ENCODE measurements at places on chromosomes 1 and 21. TPM values are rescaled to one million over a fixed set of nuclear protein-coding genes. Genes with fewer than 3 reads are reported as not detected.

DNA sequence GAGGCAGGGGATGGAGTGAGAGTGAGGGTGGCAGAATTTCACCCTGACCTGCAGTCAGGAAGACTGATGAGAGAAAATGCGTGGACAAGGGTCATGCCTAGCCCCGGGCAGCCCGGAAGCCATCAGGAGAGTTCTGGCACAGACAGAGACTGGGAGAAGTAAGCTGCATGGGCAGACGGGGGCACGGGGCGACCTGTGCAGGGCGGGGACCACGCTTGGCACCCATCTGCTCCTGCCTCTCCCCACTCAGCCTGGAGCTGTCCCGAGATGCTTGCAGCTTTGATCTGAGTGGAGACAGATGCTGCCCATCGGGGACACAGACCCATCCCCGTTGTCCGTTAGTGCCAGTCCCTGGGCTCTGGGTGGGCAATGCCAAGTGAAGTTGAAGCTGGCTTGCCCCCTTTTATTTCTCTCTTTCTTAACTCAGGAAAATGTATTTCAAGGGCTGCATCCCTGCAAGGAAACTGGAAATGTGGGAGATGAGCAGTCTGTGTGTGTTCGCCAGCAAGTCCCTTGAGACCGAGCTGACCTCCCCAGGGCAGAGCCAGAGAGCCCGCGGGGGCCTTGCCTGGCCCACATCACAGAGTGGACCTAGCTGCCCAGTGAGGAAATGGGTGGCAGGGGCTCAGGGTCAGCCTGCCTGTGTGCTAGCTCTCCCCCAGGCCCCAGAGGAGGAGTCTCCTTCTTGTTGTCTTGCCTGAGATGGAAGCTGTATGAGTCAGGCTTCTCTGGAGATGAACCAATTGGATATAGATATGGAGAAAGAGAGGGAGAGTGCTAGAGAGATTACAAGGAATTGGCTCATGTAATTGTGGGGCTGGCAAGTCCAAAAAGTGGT, 121.3 kb upstream of the C1orf174 start:
- H3K27ac ChIP-seq = no peak overlapping the region
- DNase-seq = no peak

Gene NID1
- 63.3 TPM for total RNA-seq

- no peaks in the 10 kb centered on the region for H3K36me3 ChIP-seq
- H3K4me1 ChIP-seq = no peaks in the 10 kb centered on the region
Observed at GRCh38 chr21:35226968-35227744, 178.1 kb upstream of the RUNX1 start.

GRCh38 chr1:227356620-227357146, 38.4 kb upstream of the CDC42BPA start:
- no peaks in the 10 kb centered on the region for H3K27me3 ChIP-seq
- DNase-seq = no peak
- H3K4me3 ChIP-seq = no peak overlapping the region
- no peaks in the 10 kb centered on the region for H3K36me3 ChIP-seq
- no peak overlapping the region for H3K27ac ChIP-seq

DNA sequence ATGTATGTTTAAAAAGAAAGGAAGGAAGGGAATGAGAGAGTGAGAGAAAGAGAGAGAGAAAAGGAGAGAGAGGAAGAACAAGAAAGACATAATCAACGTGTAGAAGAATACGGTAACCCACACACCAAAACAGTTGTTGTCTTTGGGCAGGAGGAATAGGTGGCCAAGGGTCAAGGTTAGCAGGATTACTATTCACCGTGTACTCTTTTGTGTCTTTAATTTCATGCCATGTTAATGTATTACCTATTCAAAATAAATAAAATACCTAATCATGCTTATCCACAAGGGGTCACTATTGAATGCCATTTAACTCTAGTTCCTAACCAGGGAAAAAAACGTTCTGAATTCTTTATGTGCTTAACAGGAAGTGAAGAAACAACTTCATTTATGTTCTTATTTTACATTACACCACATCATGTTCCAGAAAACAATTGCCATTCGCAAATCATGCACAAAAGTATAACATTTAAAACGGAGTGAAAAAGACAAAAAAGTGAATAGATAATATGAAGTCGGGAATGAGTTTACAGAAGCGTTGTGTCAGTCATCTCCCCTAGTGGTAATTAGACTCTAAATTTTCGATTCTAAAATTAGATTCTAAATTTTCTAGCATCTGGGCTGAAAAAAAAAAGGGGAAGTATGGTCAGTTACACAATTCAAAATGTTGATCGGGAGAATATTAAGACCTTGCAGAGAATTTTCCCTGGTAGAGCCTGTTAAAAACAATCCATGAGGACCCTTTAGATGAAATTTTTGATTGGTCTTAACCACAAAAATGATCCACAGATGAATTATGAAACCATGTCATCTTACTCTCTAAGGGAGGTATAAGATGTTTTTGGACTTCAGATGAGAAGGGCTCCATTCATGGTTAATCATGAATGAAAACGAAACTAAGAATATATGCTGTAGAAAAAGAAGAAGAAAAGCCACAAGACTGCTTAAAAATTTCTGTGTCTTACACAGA, 700 bp upstream of the KMO start:
- no peak for DNase-seq
- no peaks in the 10 kb centered on the region for H3K36me3 ChIP-seq
- no peaks in the 10 kb centered on the region for H3K27me3 ChIP-seq
- no peak overlapping the region for H3K27ac ChIP-seq
- H3K4me3 ChIP-seq = peak overlapping the region; percentile 54

- DNase-seq = no peak
- H3K4me3 ChIP-seq = no peak overlapping the region
- no peaks in the 10 kb centered on the region for H3K36me3 ChIP-seq
- H3K27ac ChIP-seq = no peak overlapping the region
- no peaks in the 10 kb centered on the region for H3K27me3 ChIP-seq
Observed at GRCh38 chr21:26085127-26085526, 85.4 kb downstream of the APP start.

Gene FAM72B
- total RNA-seq = 1.1 TPM

GRCh38 chr1:12230549-12231275, 882 bp downstream of the VPS13D start:
- H3K27me3 ChIP-seq = no peaks in the 10 kb centered on the region
- peaks cover 3% of the 10 kb centered on the region for H3K36me3 ChIP-seq
- peak overlapping the region; percentile 88 for H3K4me3 ChIP-seq

Gene RNU1-1
- total RNA-seq = 7,231 TPM

GRCh38 chr1:190320952-190321351, 156.7 kb downstream of the BRINP3 start:
- no peaks in the 10 kb centered on the region for H3K36me3 ChIP-seq
- no peak overlapping the region for H3K4me3 ChIP-seq
- DNase-seq = no peak
- H3K27me3 ChIP-seq = no peaks in the 10 kb centered on the region
- no peak overlapping the region for H3K27ac ChIP-seq

- DNase-seq = no peak
- H3K27ac ChIP-seq = no peak overlapping the region
- peaks cover 18% of the 10 kb centered on the region for H3K36me3 ChIP-seq
Observed at GRCh38 chr21:45224189-45224938, 63.3 kb downstream of the POFUT2 start.

- H3K27me3 ChIP-seq = no peaks in the 10 kb centered on the region
- H3K4me1 ChIP-seq = no peaks in the 10 kb centered on the region
- no peak for DNase-seq
- H3K27ac ChIP-seq = no peak overlapping the region
- no peaks in the 10 kb centered on the region for H3K36me3 ChIP-seq
Observed at GRCh38 chr1:165353731-165354671, 2.5 kb downstream of the LMX1A start.

GRCh38 chr1:162373541-162374260, 3.0 kb downstream of the SPATA46 start:
- H3K27me3 ChIP-seq = no peaks in the 10 kb centered on the region
- H3K4me1 ChIP-seq = no peaks in the 10 kb centered on the region
- H3K4me3 ChIP-seq = no peak overlapping the region

GRCh38 chr1:76381450-76382097, 307.0 kb downstream of the ST6GALNAC3 start:
- no peak for DNase-seq
- H3K4me3 ChIP-seq = no peak overlapping the region
- no peak overlapping the region for H3K27ac ChIP-seq
- H3K27me3 ChIP-seq = no peaks in the 10 kb centered on the region

Gene LCE2A
- total RNA-seq = not detected

Gene SERINC2
- 3.7 TPM for total RNA-seq

DNA sequence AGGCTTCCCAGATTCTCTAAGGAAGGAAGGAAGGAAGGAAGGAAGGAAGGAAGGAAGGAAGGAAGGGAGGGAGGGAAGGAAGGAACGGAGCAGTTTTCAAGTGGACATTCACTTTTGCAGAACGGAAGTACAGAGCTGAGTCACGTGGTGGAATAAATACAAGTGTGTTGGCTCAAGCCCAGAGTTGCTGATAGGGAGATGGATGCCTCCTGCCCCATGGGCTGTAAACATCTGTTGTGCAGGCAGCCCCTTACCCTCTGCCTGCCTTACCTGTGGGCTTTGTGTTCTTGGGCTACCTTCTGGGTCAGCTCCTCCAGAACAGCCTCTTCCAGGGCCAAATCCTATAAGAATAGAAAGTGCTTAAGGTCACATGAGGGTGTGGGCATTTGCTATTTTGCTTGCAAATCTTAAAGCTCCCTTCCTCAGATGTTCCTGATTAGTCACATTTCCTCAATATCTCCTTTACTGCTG, 121.7 kb downstream of the SMYD2 start:
- H3K27me3 ChIP-seq = no peaks in the 10 kb centered on the region
- no peaks in the 10 kb centered on the region for H3K36me3 ChIP-seq
- no peak overlapping the region for H3K4me3 ChIP-seq
- H3K4me1 ChIP-seq = no peaks in the 10 kb centered on the region
- H3K27ac ChIP-seq = no peak overlapping the region
- no peak for DNase-seq

- H3K27ac ChIP-seq = no peak overlapping the region
- H3K4me1 ChIP-seq = peaks cover 3% of the 10 kb centered on the region
- DNase-seq = no peak
- no peaks in the 10 kb centered on the region for H3K36me3 ChIP-seq
- no peaks in the 10 kb centered on the region for H3K27me3 ChIP-seq
Observed at GRCh38 chr21:28540514-28540913, 452.2 kb downstream of the LTN1 start.

Gene ETV3L
- not detected for total RNA-seq

GRCh38 chr1:223710179-223711133, 1.9 kb upstream of the CAPN2 start:
- H3K27me3 ChIP-seq = no peaks in the 10 kb centered on the region
- H3K4me3 ChIP-seq = no peak overlapping the region
- no peaks in the 10 kb centered on the region for H3K4me1 ChIP-seq
- no peak overlapping the region for H3K27ac ChIP-seq
- DNase-seq = no peak
- H3K36me3 ChIP-seq = no peaks in the 10 kb centered on the region

DNA sequence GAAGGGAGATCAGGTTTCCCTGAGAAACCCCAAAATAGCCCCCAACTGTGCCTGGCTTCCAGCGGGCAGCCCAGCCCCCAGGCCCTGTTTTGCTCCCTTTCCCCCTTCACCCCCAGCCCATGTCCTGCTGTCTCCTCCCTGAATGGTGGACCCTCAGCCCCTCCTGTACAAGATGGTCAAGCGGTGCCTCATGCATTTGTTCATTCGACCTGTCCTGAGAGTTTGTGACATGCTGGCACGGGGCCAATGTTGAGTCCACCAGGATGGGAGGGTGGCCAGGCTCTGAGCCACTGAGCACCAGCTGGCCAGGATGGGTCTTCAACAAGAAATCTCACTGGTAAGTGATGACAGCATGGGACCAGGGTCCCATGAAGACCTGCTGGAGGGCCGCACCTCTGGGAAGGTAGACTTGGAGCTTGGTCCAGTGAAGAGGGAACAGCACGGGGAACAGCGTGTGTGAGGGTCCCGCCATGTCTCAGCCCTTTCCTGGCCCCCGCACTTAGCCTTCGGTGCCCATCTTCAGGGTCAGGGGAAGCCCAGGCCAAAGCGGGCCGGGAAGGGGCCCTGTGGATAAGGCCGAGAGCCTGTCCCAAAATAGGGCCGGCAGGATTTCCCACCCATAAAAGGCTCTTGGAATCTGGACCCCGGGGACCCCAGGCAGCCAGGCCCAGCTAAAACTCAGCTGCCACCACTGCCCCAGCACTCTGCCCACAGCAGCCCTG, at the start of gene CALML6:
Gene CALML6 (plus strand): TSS at position 290 of the 722 bp plus-strand sequence. CDS start 21 bp downstream, at position 311.
- DNase-seq = peak; percentile 56
- H3K36me3 ChIP-seq = no peaks in the 10 kb centered on the region
- H3K4me3 ChIP-seq = no peak within 1 kb of the TSS
- no peaks in the 10 kb centered on the region for H3K27me3 ChIP-seq

- H3K27ac ChIP-seq = peak overlapping the region; percentile 75
- DNase-seq = peak; percentile 68
- no peaks in the 10 kb centered on the region for H3K36me3 ChIP-seq
- no peak overlapping the region for H3K4me3 ChIP-seq
- H3K27me3 ChIP-seq = no peaks in the 10 kb centered on the region
Observed at GRCh38 chr1:98323906-98324358, 337.6 kb upstream of the SNX7 start.

GRCh38 chr1:227846265-227846858, 30.9 kb downstream of the PRSS38 start:
- H3K27me3 ChIP-seq = no peaks in the 10 kb centered on the region
- H3K4me1 ChIP-seq = no peaks in the 10 kb centered on the region
- H3K27ac ChIP-seq = no peak overlapping the region
- no peaks in the 10 kb centered on the region for H3K36me3 ChIP-seq
- DNase-seq = no peak

DNA sequence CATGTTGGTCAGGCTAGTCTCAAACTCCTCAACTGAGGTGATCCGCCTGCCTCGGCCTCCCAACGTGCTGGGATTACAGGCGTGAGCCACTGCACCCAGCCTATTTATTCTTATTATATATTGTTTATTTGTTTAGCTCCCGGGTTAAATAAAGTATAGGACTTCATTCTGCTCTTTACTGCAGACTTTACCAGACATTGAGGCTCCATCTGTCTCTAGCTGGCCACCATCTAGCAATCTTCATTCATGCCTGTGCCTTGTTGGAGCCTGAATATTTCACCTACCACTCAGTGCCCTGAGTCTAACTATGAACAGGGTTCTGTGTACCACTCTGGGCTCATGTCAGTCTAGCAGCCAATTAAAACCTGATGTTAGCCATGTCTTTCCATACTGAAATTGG, 2.1 kb upstream of the DDAH1 start:
- H3K36me3 ChIP-seq = no peaks in the 10 kb centered on the region
- peaks cover 3% of the 10 kb centered on the region for H3K4me1 ChIP-seq
- DNase-seq = no peak
- H3K27me3 ChIP-seq = no peaks in the 10 kb centered on the region
- H3K27ac ChIP-seq = no peak overlapping the region
- H3K4me3 ChIP-seq = no peak overlapping the region

- DNase-seq = no peak
- H3K27ac ChIP-seq = no peak overlapping the region
- no peak overlapping the region for H3K4me3 ChIP-seq
- peaks cover 1% of the 10 kb centered on the region for H3K4me1 ChIP-seq
- H3K36me3 ChIP-seq = no peaks in the 10 kb centered on the region
Observed at GRCh38 chr1:59070610-59071009, 226.3 kb upstream of the FGGY start.
